ENCODE measurements at places on chromosomes 1 and 21.
A peak's percentile ranks its signal among the peaks of the same experiment; 100 is the strongest.

GRCh38 chr1:248691567-248692155, 10.9 kb downstream of the OR14I1 start:
- no peak for DNase-seq

DNA sequence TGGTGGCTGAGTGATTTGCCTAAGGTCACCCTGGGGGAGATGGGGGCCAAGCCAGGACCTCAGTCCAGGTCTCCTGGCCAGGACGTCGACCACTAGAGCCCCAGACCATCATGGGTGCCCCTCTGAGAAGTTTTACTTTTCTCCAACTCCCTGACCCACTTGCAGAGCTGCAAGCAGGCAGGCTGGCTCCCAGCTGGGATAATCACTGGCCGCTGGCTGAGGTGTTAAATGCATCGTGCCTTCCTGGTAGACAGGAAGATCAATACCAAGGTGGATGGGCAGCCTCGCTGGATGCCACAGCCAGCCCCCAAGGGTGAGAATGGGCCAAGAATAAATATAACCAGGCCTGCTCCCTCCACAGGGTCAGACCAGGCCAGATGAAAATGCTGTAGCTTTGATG, 106.2 kb downstream of the EPHB2 start:
- no peak for DNase-seq

DNA sequence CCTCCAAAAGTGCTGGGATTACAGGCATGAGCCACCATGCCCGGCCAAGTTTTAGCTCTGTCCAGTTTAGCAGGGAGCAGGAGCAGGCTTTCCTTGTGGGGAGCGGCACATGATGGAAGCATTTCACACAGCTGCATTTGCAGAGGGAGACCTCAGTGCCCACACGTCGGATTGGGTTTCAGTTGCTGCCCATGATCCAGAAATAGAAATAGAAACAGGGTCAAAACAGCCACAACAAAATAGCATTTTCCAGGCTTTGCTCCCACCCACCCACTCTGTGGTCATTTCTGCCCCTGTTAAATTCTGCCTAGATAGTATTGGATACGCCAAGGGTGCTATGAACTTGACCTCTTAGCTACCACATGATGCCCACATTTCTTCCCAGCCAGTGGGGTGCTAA, 128.4 kb downstream of the CNIH3 start:
- DNase-seq: no peak

DNA sequence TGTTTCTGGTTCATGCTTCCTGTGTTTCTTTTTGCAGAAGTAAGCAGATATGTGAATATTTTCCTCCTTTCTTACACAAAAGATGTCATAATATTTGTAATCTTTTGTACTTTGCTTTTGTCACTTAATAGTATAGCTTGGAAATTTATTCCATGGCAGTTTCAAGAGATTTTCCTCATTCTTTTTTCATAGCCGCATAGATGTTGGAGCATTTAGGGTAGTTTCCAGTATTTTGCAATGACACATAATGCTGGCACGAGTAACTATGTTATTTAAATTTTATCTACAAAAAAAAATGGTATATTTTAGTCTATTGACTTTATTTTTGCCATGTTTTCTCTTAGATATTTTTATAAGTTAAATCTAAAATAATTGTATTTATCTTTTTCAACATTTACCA, 40.7 kb downstream of the AGO3 start:
- DNase-seq: no peak

GRCh38 chr1:43976045-43976444, 1.3 kb downstream of the ATP6V0B start:
- DNase-seq: no peak

DNA sequence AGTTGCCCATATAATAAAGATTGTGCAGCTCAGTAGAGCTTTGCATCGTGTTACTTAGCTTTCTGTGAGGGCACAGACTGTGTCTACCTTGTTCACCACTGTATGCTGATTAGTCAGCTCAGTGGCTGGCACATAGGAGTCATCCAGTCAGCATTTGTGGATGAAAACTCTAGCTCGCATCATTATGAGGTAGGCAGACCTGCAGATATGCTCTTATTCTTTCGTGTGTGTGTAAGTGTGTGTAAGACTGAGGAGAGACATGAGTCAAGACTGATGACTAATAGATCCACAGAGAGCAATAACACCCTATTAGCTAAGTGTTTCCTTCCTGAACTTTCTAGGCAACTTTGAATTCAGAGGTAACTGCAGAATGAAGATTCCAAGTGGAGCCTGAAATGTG, 17.1 kb downstream of the TTF2 start:
- peak; percentile 83 for DNase-seq

GRCh38 chr1:235060607-235061470, 67.8 kb downstream of the TOMM20 start:
- DNase-seq: no peak

DNA sequence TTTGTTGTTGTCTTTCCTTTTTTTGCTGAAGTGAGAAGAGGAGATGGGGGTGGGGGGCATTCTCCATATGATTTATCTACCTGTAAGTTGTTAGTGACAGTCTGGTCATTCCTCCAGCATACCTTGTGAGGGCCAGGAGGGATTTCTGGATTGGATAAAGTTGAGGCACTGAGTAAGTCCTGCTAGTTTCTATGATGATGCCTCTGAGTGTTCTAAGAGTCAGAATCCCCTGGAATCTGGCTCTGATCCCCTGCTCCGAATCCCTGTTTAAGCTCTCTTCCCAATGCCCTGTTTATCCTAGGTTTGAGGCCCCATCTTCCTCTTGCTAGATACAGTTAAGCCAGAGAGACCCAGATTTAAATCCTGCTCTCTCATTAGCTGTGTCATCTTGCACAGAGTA, 83.2 kb upstream of the HOOK1 start:
- no peak for DNase-seq

GRCh38 chr1:167149793-167150491, 56.1 kb downstream of the STYXL2 start:
- no peak for DNase-seq

- DNase-seq: no peak
Measured at GRCh38 chr1:8330271-8331125, 12.6 kb downstream of the SLC45A1 start.

DNA sequence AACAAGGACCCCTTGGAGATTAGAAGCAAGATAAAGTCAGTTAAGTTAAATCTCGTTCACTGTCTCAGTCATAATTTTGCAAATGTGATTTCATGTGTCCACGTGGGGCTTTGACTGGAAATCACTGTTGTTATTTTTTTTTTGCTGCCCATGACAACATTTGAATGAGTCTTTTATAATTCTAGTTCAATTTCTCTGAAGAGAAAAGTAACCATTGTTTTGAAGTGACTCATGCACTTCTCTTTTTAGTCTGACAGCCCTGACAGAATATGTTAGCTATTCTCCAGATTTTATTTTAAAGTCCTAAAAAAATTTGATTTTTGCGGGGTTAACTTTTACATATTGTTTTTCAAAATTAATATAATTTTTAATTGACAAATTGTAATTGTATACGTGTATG, 30.7 kb upstream of the NLRP3 start:
- peak; percentile 23 for DNase-seq

DNA sequence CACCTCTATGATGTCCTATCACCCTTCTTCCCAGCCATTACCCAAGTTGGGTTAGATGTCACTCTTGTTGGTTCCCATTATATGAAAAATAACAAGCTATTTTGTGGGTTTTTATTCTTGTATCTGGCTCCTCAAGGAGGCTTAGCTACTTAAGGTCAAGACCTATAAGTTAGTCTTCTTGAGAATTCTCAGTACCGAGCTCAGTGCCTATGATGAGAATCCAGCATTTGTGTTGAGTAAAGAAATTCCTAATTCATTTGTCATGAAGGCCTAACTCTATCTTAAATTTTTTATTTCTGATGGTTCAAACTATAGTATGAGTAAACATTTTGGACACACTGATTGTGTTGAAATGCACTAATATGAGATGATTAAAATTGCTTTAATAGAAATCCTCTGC, 15.9 kb downstream of the NUF2 start:
- no peak for DNase-seq

- peak; percentile 17 for DNase-seq
Measured at GRCh38 chr1:5637171-5637570, 355.1 kb downstream of the NPHP4 start.

GRCh38 chr1:172932981-172933380, 117.8 kb downstream of the TNFSF18 start:
- no peak for DNase-seq

- DNase-seq: no peak
Measured at GRCh38 chr1:200363264-200363933, 46.4 kb downstream of the ZNF281 start.

- DNase-seq: no peak
Measured at GRCh38 chr1:19151537-19151936, 58.5 kb downstream of the UBR4 start.

DNA sequence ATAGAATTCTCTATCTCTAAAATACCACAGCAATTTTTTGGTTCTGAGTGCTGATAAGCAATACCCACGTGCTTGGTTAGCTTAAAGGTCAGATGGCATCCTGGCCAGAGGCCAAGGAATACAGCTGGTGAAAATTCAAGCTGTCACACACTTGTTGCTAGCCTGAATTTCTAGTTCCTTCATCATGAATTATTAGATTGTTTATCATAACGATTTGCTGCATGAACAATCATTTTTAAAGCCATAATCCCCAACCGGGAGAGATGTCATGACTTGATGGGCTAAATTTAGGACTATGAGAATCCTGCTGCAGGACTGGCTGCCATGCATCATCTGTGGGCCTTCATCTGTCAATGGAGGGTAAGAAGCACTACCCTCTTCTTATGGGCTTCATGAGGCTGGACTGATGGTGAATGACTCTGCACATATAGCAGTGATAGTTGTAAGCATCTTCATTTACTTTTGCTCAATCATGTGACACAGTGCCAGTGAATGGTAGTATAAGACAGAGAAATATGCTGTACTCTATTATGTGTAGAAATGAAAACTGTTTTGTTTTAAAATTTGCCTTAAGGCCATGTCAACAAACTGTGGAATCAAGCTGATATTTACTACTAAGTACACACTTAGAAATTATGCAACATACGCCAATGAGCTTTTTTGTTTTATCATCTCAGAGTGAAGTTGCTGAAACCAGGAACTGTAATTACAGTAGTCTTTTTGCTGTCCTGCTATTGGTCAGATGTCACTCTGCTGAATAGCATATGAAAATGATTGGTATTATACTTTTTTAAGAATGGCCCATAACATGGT, 80.5 kb upstream of the RALGPS2 start:
- DNase-seq: no peak

- no peak for DNase-seq
Measured at GRCh38 chr1:230573658-230574057, 68.6 kb upstream of the COG2 start.

GRCh38 chr21:32800056-32800455, 28.5 kb upstream of the PAXBP1 start:
- no peak for DNase-seq

DNA sequence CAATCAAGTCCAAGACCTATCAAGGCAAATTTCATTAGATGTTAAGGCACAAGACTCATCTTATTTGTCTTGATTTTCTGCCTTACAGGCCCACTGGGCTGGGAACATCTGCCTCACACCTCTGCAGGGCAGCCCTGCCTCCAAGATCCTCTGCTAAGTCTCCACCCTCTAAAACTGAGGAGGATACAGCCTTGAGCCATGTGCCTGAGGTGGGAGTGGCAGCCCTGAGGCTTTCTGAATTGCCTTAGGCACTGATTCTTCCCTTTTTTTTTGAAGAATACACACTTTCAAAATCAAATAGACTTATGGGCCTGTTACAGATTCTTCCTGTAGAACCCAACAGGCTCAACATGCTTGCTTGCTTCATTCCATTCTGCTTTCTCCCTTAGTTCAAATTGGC, 544.3 kb upstream of the ADAMTS5 start:
- DNase-seq: no peak
